ENCODE measurements at places on chromosomes 7 and 10. TPM values are rescaled to one million over a fixed set of nuclear protein-coding genes. Genes with fewer than 3 reads are reported as not detected.

The EGFR gene
- 17.7 TPM for total RNA-seq

The MRPS24 gene
- 55.8 TPM for total RNA-seq

The MBLAC1 gene
- total RNA-seq = 1.0 TPM

The TDRD1 gene
- 0.52 TPM for total RNA-seq

The PSMC2 gene
- 131 TPM for total RNA-seq

The MMRN2 gene
- 25.6 TPM for total RNA-seq

The SNCG gene
- total RNA-seq = 4.2 TPM

The VPS37D gene
- 3.1 TPM for total RNA-seq

The RBM20 gene
- 6.3 TPM for total RNA-seq

The BAMBI gene
- total RNA-seq = 4.2 TPM

The ACTL6B gene
- total RNA-seq = not detected

The ODAD2 gene
- total RNA-seq = 0.52 TPM

The SPDYE11 gene
- not detected for total RNA-seq

The FAM185A gene
- 17.7 TPM for total RNA-seq

The PRPS1L1 gene
- total RNA-seq = not detected
